ENCODE measurements at places on chromosomes 16 and 17.

GRCh38 chr16:58507195-58507962 lies 7.4 kb downstream of the NDRG4 start:
- DNase-seq: no peak

DNA sequence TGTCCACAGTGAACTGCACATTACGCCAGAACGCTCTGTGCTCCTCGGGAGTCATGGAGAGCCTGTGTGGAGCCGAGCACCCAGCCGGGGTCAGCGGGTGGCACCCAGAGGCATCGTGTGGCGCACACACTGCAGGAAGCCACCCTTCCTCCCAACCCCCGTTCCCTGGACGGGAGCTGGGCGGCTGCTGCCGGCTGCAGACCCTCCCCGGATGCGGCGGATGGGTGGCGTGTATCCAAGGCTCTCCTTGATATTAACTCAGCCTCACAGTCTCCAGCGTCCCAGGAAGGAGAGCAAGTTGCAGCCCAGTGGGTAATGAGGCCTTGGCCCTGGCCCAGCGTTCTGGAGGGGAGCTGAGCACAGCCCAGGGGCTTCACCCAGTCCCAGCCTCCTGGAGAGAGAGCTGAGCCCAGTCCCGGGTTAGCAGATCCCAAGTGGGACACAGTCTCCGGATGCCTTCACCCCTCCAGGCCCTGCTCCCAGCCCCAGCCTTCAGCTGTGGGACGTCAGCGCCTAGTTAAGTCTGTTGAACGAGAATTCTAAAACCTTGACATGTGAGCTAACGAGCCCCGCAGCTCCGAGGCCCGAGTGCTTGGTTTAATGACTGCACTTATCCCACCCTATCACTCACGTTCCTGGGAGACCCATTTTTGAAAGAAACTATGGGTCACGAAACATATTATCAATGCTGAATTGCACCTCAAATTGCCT lies 86.6 kb downstream of the TBC1D16 start:
- DNase-seq: no peak

GRCh38 chr16:15689290-15689689 lies 39.2 kb downstream of the NDE1 start:
- DNase-seq: no peak

DNA sequence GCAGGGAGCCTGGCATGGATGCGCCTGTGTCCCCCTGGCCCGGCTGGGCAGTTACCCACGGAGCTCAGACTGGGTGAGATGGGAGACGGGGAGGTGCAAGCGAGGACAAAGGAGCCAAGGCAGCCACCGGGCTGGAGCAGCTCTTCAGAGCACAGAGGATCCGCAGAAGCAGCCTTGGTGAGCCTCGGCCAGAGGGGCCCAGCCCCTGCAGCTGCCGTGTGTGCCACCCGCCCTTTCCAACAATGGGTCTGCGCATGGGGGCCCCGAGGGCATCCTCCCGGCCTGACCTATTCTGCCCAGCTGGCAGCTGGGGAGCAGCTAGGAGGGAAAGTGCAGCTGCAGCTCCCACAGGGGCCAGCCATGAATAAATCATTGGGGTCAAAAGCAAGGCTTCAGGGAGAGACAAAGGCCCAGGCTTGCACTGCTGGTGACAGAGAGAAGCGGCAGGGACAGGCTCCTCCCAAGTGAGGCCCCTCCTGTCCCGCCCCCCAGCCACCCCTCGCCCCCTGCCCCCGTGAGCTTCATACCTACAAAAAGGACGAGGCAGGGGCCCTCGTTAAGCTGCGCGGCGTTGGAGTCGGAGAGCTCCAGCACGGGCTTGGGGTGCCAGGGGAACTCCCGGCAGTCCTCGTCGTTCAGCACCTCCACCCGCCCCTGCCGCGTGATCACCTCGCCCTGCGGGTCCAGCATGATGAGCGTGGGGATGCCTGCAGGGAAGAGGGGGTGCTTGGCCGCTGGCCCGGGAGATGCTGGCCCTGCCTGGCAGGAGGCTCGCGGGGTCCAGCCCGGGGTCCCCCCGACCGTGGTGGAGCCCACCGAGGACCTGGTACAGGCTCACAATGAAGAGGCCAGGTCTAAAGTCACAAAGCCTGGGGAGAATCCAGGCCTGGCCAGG lies 22.6 kb downstream of the MRM3 start:
- DNase-seq: no peak

DNA sequence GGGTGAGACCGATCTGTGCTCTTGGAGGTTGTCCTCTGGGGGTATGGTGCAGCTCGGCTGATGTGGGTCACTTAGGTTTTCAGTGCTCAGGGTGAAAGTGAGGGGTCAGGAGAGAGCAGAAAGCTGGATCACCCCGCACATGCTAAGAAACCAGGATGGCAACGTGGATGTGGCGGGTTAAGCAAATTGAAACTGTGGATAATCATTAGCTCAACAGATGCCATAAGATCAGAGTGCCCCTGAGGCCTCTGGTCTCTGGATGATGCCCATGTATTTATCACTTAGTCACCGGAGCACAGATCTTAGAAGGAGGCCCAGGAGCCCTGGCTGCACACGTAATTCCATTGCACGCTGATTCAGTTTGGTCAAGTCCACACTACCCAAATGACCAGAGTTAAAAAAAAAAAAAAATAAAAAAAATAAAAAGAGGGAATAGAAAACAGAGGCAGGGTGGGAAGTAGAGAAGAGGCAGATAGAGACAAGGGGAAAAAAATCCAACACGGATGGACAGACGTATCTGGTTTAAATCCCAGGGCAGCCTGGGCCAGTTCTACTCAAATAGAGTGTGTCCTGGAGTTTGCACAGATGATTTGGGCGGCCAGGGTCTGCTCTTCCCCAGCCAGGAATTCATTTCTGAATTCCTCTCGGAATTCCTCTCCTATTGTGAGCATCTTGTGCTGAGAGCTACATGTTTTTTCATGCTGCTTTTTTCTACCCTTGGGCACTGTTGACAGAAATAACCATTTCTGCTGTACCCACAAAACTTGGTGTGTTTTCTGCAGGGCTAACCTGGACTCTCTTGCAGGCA lies 378.3 kb downstream of the CPPED1 start:
- DNase-seq: no peak

DNA sequence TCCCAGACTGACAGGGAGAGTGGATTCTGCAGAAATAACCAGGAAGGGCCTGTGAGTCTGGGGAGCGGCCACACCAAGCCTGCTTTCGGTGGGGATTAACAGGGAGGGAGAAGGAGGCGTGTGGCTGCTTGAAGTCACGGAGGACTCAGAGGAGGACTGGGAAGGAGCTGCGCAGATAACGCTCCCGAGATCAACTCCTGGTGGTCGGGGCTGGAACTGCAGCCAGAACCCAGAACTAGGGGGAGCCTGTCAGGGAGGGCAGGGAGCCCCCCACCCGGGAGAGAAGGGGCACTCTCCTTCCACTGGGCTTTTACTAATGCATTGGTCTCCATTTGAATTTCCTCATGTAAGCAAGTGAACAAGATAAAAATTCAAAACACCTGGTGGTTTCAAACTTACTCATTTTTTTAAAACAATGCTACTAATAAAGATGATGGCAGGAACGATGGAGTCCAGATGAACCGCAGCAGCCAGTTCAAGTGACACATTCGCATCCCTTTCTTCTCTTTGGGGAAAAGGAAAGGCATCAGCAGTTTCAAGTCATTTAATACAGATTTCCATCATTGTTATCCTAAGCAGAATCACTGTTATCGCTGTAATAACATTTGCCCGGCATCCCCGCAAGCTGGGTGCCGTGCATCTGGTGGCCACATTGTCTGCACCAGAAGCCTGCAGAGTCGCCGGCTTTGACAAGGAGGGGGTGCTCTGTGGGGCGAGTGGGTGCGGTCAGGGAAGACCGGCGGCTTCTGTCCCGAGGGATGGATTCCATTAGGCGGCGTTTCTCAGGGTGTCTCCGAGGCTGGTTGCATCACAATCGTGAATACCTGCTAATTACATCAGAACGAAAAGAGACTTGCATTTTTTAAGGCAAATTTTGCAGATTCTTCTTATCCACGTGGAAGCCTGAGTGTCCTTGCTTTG lies 183.0 kb downstream of the FOXL1 start:
- peak; percentile 68 for DNase-seq

DNA sequence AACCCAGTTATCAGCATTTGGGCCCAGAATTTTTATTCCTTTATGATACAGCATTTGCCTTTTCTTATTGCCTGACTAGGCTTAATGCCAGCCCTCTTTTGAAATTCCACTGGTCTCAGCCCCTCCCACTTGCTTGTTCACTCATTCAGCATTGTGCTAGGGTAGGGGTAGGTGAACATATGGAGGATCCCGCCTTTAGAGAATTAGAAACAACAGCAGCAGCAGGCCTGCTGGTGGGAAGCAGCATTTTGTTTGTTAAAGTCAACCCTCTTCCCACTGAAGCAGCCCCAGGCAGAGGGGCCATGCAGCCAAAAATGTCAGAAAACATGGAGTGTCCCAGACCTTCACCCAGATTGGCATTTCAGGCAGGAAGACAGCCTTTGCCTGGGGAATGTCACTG lies 1355.2 kb downstream of the CDH8 start:
- DNase-seq: no peak

DNA sequence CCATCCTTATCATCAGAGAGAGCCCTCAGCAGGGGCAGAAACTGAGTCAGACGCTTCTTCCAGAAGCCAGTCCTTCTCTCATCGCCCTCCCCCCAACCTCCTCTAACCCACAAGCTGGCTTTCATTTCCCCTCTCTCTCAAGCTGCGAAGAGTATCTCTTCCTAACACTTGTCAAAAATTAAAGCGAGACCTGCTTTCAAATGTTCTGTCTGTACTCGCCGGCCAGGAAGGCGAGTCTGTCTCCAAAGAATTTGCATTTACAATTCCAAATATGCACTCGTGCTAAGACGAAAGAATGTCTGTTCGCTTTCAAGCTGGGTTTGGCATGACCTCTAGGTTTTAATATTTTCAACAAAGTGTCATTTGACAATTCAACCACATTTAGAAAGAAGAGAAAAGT lies 140.4 kb downstream of the RGS9 start:
- DNase-seq: no peak

DNA sequence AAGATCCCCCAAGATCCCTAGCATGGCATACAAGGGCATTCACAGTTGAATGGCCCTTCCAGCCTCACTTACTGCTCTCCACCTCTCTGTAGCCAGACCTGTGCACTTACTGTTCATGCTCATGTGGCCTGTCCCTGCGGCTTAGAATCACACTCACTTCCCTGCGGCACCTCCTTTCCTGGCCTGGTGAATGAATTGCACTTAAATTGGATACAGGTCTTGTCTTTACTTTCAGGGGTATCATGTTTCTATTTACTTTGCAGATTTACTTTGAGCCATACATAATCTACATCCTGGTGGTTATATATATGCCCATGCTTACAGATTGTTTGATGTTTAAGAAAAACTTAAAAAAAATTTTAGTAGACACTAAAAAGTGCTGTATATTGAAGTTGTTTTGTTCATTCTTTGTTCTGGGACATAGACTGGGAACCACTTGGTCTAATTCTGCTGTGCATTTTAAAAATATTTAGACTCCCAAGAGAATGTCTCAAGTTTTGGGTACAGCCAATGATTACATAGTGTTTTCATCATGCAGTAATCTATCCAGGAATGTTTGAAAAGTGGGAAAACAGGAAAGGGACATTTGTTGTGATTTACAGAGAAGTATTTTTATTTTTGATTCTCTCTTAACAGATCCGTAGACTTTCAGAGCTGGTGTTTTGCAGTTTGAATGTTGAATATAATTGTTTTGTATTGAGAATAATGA lies 63.9 kb downstream of the NUP88 start:
- DNase-seq: no peak

GRCh38 chr17:44677136-44677535 lies 12.4 kb downstream of the CCDC43 start:
- no peak for DNase-seq

DNA sequence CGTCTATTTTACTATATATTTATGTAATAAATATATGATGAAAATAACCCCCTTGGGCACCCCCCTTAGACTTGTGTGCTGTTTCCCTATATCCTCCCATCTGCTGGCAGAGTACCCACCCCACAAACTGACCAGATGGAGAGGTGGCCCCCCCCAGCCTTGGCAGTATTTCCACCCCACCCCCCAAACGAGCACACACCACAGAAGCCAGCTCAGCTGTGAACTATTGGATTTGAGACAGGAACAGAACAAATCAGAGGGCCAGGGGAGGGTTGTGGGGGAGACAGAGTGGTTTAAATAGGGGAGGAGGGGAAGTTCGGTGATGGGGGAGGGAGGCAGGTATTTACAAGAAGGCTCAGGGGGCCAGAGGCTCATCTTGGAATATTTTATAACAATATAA lies 7.8 kb downstream of the NR1D1 start:
- no peak for DNase-seq

DNA sequence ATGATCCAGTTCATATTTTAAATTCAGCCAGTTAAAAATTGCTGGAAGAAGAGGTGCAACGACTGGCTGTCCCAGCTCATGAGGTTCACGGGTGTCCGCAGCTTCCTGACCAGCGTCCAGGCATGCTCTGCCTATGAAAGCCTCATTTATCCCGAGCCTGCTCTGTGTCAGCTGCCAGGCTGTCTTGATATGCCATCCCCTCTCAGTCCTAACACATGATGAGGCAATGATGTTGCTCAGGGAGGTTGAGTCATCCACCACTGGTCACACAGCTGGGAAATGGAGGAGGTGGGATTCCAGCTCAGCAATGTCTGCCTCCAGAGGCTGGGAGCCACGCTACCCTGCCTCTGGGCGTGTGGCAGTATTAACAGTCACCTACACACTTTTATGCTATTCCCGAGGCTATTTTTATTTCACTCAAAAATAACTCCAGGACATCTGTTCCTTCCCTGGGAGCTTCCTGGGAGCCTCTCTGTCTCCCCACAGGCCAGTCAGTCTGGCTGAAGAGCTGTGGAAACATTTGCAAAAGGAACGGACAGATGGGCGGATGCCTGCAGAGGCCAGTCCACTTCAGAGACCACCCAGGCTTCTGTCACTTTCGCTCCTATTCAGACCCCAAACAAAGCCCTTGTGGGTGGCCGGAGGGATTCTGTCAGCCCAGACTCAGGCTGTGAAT lies 22.5 kb downstream of the RAB11FIP4 start:
- no peak for DNase-seq

- no peak for DNase-seq
Measured at GRCh38 chr17:1074886-1075605, 78.1 kb downstream of the TIMM22 start.

- no peak for DNase-seq
Measured at GRCh38 chr16:8589057-8589899, 1.0 kb downstream of the TMEM114 start.

GRCh38 chr17:71168053-71168741 lies 952.6 kb upstream of the SOX9 start:
- no peak for DNase-seq

DNA sequence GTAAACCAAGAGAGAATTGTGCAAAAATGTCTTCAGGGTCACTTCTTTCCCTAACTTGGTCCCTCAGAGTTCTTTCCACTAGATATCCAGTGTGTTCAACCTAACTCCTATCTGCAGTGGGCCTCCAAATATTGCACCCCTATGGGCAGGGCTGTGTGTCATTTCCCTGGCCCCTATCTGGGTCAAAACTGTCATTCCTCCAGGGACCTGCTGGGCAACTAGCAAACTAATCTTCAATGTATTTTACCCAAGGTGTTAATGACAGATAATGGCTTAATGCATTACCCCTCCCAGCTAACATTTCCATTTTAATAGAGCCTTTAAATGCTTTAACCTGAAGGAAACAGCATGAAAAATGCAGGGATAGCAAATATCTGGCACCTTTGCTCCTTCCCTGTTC lies 25.8 kb upstream of the SKAP1 start:
- DNase-seq: no peak

Measured in stimulated activated CD4-positive, alpha-beta T cell treated with anti-CD3 and anti-CD28 coated beads, Interleukin-15, amount 100 ng/mL, for 24 hours (primary cell).